ENCODE measurements at places on chromosomes 6 and 20. TPM values are rescaled to one million over a fixed set of nuclear protein-coding genes. Genes with fewer than 3 reads are reported as not detected.
A peak's percentile ranks its signal among the peaks of the same experiment; 100 is the strongest.

GRCh38 chr6:5736016-5736738 lies 270.5 kb downstream of the NRN1 start:
- H3K27me3 ChIP-seq: no peaks in the 10 kb centered on the region
- DNase-seq: no peak
- H3K36me3 ChIP-seq: no peaks in the 10 kb centered on the region
- H3K27ac ChIP-seq: no peak overlapping the region
- H3K4me1 ChIP-seq: no peaks in the 10 kb centered on the region

Gene SLC22A16
- total RNA-seq: 0.33 TPM

DNA sequence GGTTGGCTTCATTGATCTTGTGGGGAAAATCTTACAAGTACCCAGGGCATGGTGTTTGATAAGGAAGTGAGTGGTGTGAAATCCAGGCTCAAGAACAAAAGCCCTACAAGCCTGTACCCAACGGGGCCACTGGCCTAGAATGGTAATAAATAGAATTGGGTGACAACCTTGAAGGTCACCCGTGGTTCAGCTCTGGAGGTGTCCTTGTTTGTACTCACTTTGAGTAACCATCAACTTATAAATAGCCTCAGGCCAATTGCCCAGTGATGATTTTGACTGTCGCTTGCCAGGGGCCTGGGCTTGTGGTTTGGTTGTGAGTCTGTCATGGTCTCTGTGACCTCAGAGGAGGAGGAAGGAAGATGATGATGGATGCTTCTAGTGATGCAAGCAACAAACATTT lies 87.8 kb downstream of the PHACTR3 start:
- H3K27ac ChIP-seq: no peak overlapping the region
- no peak overlapping the region for H3K4me3 ChIP-seq
- no peak for DNase-seq
- H3K27me3 ChIP-seq: peaks cover 23% of the 10 kb centered on the region
- H3K4me1 ChIP-seq: no peaks in the 10 kb centered on the region

- H3K4me1 ChIP-seq: no peaks in the 10 kb centered on the region
- H3K27ac ChIP-seq: no peak overlapping the region
- H3K4me3 ChIP-seq: no peak overlapping the region
- H3K27me3 ChIP-seq: no peaks in the 10 kb centered on the region
- no peak for DNase-seq
Observed at GRCh38 chr6:161406646-161407045, 132.8 kb upstream of the AGPAT4 start.

- DNase-seq: no peak
- no peaks in the 10 kb centered on the region for H3K4me1 ChIP-seq
- no peak overlapping the region for H3K4me3 ChIP-seq
- no peaks in the 10 kb centered on the region for H3K27me3 ChIP-seq
- no peaks in the 10 kb centered on the region for H3K36me3 ChIP-seq
Observed at GRCh38 chr20:44552950-44553908, 29.1 kb upstream of the PKIG start.

Gene VGLL2
- total RNA-seq: not detected

Gene NKAIN2
- 1.8 TPM for total RNA-seq

Gene DLK2
- not detected for total RNA-seq

DNA sequence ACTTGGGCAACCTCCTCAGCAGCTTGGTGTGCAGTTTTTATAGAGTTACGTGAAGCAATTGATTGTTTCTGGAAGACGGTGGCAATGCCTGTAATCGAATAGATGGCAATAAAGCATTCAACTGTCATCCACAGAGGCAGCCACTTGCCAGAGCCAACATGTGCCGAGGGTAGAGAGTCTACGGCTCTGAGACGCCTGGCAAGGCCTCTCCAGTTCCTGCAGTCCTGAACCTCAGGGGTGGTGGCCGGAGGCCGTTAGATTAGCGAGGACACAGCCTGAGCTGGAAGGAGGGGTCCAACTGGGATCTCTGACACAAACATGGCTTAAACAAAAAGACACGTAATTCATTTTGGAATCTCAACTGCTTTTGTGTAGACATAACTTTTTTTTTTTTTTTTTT lies 775 bp upstream of the TTLL2 start:
- H3K27ac ChIP-seq: no peak overlapping the region
- no peak for DNase-seq
- H3K36me3 ChIP-seq: no peaks in the 10 kb centered on the region
- H3K27me3 ChIP-seq: no peaks in the 10 kb centered on the region
- no peaks in the 10 kb centered on the region for H3K4me1 ChIP-seq
- no peak overlapping the region for H3K4me3 ChIP-seq

GRCh38 chr6:9361749-9362148 lies 926.4 kb upstream of the SLC35B3 start:
- H3K27me3 ChIP-seq: no peaks in the 10 kb centered on the region
- no peak overlapping the region for H3K27ac ChIP-seq
- H3K36me3 ChIP-seq: no peaks in the 10 kb centered on the region
- DNase-seq: no peak

Gene BMP5
- total RNA-seq: 5.1 TPM

Gene RSPO4
- not detected for total RNA-seq

DNA sequence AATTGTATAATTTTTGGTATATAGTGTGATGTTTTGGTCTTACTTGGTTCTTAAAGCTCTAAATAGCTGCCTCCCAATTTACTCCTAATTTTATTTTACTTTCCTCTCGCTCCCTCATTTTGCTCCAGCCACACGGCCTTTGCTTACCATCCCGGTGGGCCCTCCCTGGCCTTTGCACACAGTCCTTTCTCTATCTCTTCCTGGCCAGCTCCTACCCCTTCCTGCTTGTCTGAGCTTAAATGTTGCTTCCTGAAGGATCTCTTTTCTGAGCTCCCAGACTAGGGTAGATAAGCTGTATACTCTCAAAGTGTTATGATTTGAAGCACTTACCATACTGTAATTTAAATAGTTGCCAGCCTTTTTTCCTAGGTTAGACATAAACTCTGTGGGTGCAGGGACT lies 121.7 kb downstream of the UTRN start:
- H3K4me3 ChIP-seq: no peak overlapping the region
- H3K36me3 ChIP-seq: no peaks in the 10 kb centered on the region
- H3K27me3 ChIP-seq: no peaks in the 10 kb centered on the region

- H3K4me1 ChIP-seq: no peaks in the 10 kb centered on the region
- no peak for DNase-seq
- H3K27me3 ChIP-seq: no peaks in the 10 kb centered on the region
- H3K36me3 ChIP-seq: no peaks in the 10 kb centered on the region
Observed at GRCh38 chr6:110125361-110125760, 54.1 kb downstream of the WASF1 start.

DNA sequence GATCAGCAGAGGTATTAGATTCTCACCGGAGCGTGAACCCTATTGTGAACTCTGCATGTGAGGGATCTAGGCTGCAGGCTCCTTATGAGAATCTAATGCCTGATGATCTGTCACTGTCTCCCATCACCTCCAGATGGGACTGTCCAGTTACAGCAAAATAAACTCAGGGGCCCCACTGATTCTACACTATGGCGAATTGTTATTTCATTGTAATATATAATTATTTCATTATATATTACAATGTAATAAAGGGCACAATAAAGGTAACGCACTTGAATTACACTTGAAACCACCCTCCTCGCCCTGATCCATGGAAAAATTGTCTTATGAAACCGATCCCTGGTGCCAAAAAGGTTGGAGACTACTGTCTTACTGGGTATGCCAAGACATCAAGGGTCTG lies 18.6 kb downstream of the PRKN start:
- no peaks in the 10 kb centered on the region for H3K4me1 ChIP-seq
- no peaks in the 10 kb centered on the region for H3K27me3 ChIP-seq
- H3K36me3 ChIP-seq: no peaks in the 10 kb centered on the region

GRCh38 chr6:150231525-150231850 lies 88.6 kb downstream of the PPP1R14C start:
- DNase-seq: no peak
- H3K27me3 ChIP-seq: no peaks in the 10 kb centered on the region
- H3K36me3 ChIP-seq: no peaks in the 10 kb centered on the region

Gene CST11
- total RNA-seq: not detected

GRCh38 chr20:19824861-19825260 lies 66.8 kb downstream of the RIN2 start:
- H3K27ac ChIP-seq: peak overlapping the region; percentile 38
- H3K4me1 ChIP-seq: no peaks in the 10 kb centered on the region
- H3K36me3 ChIP-seq: no peaks in the 10 kb centered on the region
- no peaks in the 10 kb centered on the region for H3K27me3 ChIP-seq

Gene OPRM1
- total RNA-seq: not detected

DNA sequence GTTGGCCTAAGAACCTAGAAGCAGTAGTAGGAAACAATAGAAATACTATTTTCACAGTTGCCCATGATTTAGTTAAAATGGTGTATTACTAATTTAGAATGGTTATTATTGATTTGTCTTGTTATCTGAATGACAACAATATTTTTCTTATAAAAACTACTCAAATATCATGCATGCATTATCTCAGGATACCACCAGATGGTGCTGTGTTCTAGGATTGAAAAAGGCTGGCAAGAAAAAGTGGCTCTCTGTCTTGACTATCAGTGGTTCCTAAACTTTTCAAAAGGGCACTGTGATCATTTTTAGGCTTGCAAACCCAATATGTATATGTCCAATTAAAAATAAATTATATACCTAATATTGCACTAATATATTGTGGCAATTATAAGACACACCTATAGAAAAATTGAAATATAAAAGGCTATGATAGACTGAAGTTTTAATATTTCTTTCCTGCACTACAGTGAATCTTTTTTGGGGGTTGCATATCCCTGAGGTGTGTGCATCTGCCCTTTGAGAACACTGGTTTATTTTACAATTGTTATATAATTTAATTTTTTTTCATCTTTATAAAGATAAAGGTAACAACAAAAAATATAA lies 131.7 kb upstream of the MLIP start:
- H3K27me3 ChIP-seq: no peaks in the 10 kb centered on the region
- no peaks in the 10 kb centered on the region for H3K36me3 ChIP-seq
- DNase-seq: no peak
- H3K4me1 ChIP-seq: no peaks in the 10 kb centered on the region

DNA sequence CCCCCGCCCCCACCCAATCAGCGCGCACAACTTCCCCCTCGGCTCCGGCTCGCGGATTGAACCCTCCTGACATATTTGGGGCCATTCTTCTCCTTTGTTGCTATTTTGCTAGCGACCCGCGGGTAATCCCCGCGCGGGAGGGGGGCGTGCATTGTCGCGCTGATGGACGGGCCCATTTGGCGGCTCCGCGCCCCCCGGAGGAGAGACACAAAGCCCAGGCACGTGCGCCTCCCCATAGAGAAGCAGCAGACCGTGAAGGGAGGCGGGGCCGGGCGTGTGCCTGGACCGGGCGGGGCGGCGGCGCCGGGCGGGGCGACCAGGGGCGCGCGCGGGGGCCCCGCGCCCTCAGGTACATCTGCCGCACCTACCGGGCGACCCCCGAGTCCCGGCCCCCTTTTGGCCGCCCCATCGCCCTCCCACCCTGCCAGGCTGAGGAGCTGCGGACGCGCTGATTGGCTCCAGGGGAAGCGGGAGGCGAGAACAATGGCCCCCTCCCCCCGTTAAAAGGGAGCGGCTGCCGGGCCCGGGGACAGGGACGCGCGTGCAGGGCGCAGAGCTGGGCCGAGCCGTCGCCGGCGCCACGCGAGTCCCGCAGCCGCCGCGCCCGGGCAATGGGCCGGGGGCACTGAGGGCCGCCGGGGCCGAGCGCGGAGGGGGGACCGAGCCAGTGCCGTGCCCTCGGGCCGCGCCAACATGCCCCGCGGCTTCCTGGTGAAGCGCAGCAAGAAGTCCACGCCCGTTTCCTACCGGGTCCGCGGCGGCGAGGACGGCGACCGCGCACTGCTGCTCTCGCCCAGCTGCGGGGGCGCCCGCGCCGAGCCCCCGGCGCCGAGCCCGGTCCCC lies at the start of gene INSM1:
INSM1 (plus strand) TSS at position 530 of the 843 bp plus-strand sequence; CDS start at position 694, 164 bp downstream.
- no peak for DNase-seq
- H3K36me3 ChIP-seq: no peaks in the 10 kb centered on the region
- H3K4me3 ChIP-seq: peak within 1 kb of the TSS; percentile 65
- H3K27me3 ChIP-seq: peaks cover 88% of the 10 kb centered on the region
- peaks cover 10% of the 10 kb centered on the region for H3K4me1 ChIP-seq

Gene TBXT
- total RNA-seq: not detected

Gene SNAP91
- not detected for total RNA-seq

GRCh38 chr20:51661609-51662178 lies 106.5 kb downstream of the ATP9A start:
- H3K4me1 ChIP-seq: no peaks in the 10 kb centered on the region
- no peaks in the 10 kb centered on the region for H3K36me3 ChIP-seq
- no peak overlapping the region for H3K4me3 ChIP-seq

Gene CYP24A1
- 2.0 TPM for total RNA-seq

Gene AVP
- total RNA-seq: not detected

- H3K27me3 ChIP-seq: no peaks in the 10 kb centered on the region
- no peaks in the 10 kb centered on the region for H3K4me1 ChIP-seq
- peaks cover 5% of the 10 kb centered on the region for H3K36me3 ChIP-seq
- H3K27ac ChIP-seq: no peak overlapping the region
- H3K4me3 ChIP-seq: no peak overlapping the region
Observed at GRCh38 chr6:18214003-18214402, 50.3 kb downstream of the DEK start.

Gene LIN28B
- not detected for total RNA-seq

Gene TSPO2
- total RNA-seq: not detected

Gene BPI
- 0.59 TPM for total RNA-seq

DNA sequence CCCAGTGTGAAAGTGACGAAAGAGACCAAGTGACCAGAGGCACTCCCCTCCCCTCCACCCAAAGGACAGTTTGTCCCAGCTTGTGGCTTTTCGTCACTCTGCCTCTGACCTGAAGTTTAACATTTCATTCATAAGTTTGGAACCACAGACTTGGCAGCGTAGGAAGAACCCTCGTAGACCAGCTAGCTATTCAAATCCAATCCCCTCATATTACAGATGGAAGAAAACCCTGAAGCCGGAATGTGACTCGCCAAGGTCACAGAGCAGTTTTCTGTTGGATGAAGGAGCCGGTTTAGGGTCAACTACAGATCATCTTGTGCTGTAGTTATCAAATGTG lies 3.9 kb upstream of the SYS1 start:
- peaks cover 5% of the 10 kb centered on the region for H3K4me1 ChIP-seq
- peak overlapping the region; percentile 97 for H3K27ac ChIP-seq
- peak overlapping the region; percentile 45 for H3K4me3 ChIP-seq
- H3K27me3 ChIP-seq: no peaks in the 10 kb centered on the region
- peak; percentile 95 for DNase-seq

GRCh38 chr6:96794980-96795379 lies 42.3 kb downstream of the GPR63 start:
- no peak overlapping the region for H3K4me3 ChIP-seq
- H3K27ac ChIP-seq: no peak overlapping the region
- no peaks in the 10 kb centered on the region for H3K36me3 ChIP-seq
- no peaks in the 10 kb centered on the region for H3K27me3 ChIP-seq

DNA sequence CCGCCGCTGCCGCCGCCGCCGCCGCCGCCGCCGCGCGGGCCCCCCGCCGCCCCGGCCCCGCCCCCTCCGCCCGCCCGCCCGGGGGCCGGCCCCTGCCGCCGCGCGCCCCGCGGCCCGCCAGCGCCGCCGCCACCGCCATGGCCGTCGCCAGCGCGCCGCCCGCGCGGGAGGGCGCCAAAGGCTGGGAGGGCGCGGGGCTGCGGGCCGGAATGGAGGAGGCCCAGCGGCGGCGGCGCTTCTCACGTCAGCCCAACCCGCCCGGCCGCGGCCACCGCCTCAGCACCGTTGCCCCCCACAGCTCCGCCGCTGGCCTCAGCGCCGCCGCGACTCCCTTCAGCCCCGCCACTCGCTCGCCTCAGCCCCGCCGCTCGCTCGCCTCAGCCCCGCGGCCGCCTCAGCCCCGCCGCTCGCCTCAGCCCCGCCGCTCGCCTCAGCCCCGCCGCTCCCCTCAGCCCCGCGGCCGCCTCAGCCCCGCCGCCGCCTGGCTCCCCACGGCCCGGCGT lies 258 bp downstream of the PHF10 start:
- H3K36me3 ChIP-seq: no peaks in the 10 kb centered on the region
- no peaks in the 10 kb centered on the region for H3K27me3 ChIP-seq
- DNase-seq: no peak
- peak overlapping the region; percentile 77 for H3K4me3 ChIP-seq
- peak overlapping the region; percentile 92 for H3K27ac ChIP-seq
- peaks cover 9% of the 10 kb centered on the region for H3K4me1 ChIP-seq

- no peak overlapping the region for H3K4me3 ChIP-seq
- H3K27me3 ChIP-seq: no peaks in the 10 kb centered on the region
- no peaks in the 10 kb centered on the region for H3K36me3 ChIP-seq
- H3K27ac ChIP-seq: no peak overlapping the region
Observed at GRCh38 chr6:135890876-135891275, 39.4 kb downstream of the PDE7B start.
